CD8-positive, alpha-beta T cell (primary cell): ENCODE measurements at places on chromosomes 5 and 9. TPM values are rescaled to one million over a fixed set of nuclear protein-coding genes. Genes with fewer than 3 reads are reported as not detected.

GRCh38 chr5:127856292-127856691 lies 153.1 kb downstream of the CCDC192 start:
- no peak for DNase-seq

- no peak for DNase-seq
Observed at GRCh38 chr9:77194423-77194822, 17.1 kb downstream of the VPS13A start.

- no peak for DNase-seq
Observed at GRCh38 chr5:168404365-168404764, 81.9 kb upstream of the RARS1 start.

Gene NPR3
- not detected for total RNA-seq

DNA sequence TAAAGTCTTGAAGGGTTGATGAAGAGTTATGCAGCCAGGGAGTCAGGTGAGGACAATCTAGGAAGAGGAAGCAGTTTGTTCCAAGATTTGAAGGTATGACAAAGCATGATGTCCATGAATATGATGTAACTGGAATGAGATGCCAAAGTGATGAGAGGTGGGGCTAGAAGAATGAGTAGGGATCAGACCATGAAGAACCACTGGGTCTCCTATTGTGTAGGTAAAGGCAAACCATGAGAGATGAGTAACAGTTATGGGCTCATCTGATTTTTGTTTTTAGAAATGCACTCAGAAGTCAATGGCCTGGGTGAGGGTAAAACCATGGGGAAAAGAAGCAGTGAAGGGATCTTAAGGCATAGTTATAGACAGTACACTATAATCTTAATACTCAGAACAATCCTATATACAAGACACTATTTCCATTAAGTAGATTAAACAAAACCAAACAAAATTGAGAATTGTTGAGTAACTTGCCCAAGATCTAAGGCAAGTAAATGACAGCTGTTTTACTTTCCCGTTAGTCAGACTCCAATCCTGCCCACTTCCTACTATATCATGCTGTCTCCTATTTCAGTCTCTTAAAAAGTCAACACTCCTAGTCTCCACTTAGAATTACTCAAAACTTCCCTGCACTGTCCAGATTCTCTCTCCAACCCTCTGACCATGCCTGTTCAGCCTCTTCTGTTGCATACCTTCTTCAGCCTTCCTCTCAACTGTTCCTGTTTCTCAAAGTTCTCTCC lies 393.8 kb upstream of the MEF2C start:
- DNase-seq = no peak

- DNase-seq = peak; percentile 42
Observed at GRCh38 chr9:131733541-131734061, 6.3 kb downstream of the RAPGEF1 start.

GRCh38 chr5:107218457-107219193 lies 452.1 kb downstream of the EFNA5 start:
- no peak for DNase-seq

GRCh38 chr9:83431101-83432060 lies 106.8 kb downstream of the FRMD3 start:
- no peak for DNase-seq

GRCh38 chr9:38259519-38260218 lies 132.8 kb upstream of the ALDH1B1 start:
- no peak for DNase-seq

DNA sequence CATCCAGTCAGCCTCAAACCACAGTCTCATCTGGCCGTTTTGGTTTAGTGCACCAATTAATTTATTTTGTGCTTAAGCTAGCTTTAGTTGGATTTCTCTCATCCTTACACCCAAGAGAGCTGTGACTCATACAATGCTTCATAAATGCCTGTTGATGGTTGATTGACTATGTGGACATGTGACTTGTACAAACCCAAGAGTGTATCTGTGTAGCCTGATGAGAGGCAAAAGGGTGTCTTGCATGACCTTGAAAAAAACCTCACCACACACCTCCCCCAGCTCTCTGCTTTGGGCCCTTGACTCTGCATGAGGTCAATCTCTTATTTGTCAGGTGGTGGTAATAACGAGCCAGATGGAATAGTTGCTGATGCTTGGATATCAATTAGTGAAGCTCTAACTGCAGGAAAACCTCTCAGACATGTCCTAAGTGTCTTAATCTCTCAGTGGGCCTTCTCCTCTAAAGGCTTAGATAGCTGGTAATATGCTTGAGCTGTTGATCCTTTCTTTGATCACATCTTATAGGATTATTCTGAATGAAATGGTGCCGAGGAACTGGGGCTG lies 10.6 kb upstream of the GLRA1 start:
- no peak for DNase-seq

DNA sequence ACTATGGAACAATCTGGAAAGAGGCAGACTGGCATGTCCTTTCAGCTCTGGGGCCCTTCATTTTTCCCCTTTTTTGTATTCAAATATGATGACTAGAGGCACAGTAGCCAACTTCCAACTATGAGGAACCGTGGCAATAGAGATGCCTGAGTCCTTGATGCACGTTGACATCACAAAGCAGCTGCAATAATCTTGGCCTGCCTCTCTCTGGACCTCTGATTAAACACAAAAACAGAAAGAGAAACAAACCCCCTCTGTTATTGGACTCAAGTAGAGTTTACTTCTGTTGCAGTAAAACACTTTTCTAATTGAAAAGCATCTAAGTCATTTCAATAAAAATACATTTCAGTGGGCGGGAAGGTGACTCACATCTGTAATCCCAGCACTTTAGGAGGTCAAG lies 122.2 kb upstream of the GRAMD2B start:
- DNase-seq = no peak

GRCh38 chr5:40405996-40406740 lies 273.5 kb upstream of the PTGER4 start:
- no peak for DNase-seq

GRCh38 chr5:174172152-174172551 lies 126.6 kb downstream of the NSG2 start:
- no peak for DNase-seq

- DNase-seq = no peak
Observed at GRCh38 chr5:89981878-89982773, 427.4 kb downstream of the CETN3 start.

DNA sequence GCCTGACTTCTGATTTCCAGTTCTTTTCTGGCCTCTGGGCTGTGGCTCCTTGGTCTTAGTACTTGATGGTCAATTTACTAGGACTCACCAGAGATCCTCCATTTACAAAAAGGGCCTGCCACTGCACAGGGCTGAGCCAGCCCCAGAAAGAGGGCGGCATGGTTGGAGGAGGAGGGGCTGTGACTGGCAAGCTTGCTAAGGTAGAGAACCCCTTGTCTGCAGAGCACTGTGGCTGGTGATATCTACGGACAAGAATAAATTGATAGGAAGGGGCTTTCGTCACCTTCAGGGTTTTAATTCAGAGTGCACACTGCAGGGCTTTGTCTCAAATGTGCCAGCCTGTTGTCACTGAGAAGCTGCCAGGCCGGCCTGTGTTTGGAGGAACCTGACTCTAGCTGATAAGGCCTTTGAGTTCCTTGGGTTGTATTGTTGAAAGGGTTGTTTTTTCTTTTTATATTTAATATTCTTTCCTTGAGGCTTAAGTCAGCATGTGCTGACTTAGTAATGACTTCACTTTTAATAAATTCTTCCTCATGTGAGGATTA lies 15.1 kb downstream of the SLC22A5 start:
- DNase-seq = no peak

- no peak for DNase-seq
Observed at GRCh38 chr9:107177857-107178256, 105.2 kb upstream of the RAD23B start.

DNA sequence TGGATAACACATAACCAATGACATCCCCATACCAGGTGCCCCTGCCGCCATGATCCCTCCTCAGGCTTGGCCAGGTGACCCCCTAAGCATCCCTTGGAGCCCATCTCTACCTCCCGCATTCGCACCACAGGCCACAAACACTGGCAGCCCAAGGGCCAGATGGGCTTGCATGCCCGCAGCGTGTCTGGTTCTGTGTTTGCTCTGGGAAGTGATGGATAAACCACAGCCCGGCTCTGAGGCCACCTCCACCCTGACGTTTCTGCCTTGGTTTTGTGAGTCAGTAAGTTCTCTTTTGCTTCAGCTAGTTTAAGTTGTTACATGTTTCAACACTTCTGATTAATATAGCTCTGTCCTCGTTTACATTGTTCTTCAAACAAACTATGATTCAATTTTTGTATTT lies 172.4 kb upstream of the PHYKPL start:
- no peak for DNase-seq
